ENCODE measurements at places on chromosomes 16 and 17. TPM values are rescaled to one million over a fixed set of nuclear protein-coding genes. Genes with fewer than 3 reads are reported as not detected.

RHBDL3 gene
- total RNA-seq: 2.0 TPM

GAN gene
- total RNA-seq: 4.5 TPM

KRT33B gene
- not detected for total RNA-seq

TEKT5 gene
- total RNA-seq: not detected

ZNF469 gene
- 16.1 TPM for total RNA-seq

ZNF668 gene
- 7.1 TPM for total RNA-seq

CRYM gene
- total RNA-seq: not detected

KRTAP4-3 gene
- total RNA-seq: not detected

SPIRE2 gene
- 7.1 TPM for total RNA-seq

LRRC46 gene
- total RNA-seq: 0.35 TPM

NOTUM gene
- 0.20 TPM for total RNA-seq

HCRT gene
- not detected for total RNA-seq

NRN1L gene
- total RNA-seq: 2.7 TPM

GP1BA gene
- not detected for total RNA-seq

DNA sequence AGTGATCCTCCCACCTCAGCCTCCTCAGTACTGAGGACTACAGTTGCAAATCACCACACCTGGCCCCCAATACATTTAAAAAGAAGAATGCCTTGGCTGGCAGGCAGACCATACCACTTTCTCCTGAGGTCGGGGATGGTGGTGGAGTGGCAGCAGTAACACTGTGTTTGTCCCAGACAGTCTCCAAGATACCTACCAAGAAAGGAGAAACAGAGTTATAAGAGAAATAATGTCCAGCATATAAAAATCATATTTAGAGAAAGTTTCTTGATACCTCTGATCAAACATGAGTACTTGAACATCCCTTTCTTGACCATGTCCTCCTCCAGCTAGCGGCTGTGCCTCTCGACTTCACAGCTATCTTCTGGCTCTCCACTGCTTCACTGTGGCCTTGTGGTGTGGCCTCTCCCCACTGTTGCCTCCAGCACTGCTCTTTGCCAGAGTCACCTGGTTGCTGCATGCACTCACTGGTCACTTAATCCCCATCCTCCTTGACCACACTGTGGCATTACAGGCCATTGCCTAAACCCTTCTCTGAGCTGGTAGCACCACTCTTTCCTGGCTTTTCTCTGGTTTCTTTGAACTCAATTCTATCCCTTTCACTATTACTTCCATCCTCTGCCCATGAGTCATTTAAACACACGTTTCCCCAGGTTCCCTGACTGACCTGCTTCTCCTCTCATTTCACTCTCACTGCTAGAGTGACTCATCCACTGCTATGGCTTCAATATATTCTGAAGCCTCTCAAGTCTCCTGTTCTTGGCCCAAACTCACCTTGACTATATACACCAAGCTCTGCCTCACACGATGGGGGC, 45.2 kb downstream of the XPO6 start:
- H3K27ac ChIP-seq: no peak overlapping the region
- no peaks in the 10 kb centered on the region for H3K27me3 ChIP-seq
- peaks cover 5% of the 10 kb centered on the region for H3K4me1 ChIP-seq
- DNase-seq: no peak

DNA sequence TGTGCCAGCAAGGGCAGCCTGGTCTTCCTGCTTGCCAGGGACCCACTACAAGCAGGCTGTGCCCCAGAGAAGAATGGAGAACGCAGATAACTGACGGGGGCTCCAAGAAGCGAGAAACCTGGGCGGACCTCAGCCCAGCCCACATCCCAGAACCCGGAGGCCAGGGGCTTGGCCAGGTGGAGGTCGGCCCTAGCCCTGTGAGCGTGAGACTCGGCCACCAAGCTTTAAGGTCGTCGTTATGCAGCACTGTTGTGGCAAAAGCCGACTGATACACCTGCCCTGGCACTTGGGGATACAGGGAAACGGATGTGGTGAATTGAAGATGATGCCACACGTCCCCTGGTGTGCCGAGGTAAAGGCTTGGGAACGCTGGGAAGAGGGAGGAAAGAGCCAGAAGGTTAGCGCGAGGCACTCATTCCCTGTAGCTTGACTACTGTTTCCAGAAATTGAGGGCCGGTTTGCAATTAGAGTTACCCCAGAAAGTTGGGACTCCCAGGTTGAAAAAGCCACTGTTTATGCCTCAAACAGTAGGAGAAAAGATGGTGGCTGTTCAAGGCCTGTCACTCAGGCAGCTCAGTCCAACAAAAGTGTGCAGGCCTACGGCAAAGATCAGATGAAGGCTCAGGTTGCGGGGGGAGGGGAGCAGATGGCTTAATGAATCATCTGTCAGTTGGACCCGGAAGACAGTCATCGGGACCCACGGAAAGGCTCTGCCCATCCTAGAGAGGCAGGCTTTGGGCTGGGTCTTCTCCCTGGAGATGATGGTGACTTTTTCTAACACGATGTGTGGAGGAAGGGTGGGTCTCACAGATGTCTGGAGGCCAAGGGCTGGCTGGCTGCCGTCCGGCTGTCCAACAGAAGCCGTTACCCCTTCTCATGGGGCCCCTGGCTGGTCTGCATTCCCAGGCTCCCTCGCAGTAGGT, 45.6 kb upstream of the BAHCC1 start:
- DNase-seq: no peak
- no peaks in the 10 kb centered on the region for H3K27me3 ChIP-seq

DNA sequence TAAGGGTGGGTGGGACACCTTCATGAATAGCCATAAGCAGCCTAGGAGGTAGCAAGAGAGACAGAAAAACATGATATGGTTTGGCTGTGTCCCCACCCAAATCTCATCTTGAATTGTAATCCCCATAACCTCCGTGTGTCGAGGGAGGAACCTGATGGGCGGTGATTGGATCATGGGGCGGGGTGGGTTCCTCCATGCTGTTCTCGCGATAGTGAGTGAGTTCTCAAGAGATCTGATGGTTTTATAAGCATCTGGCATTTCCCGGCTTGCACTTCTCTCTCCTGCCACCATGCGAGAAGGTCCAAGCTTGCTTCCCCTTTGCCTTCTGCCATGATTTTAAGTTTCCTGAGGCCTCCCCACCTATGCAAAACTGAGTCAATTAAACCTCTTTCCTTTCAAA, 259.1 kb upstream of the ERCC4 start:
- H3K27me3 ChIP-seq: no peaks in the 10 kb centered on the region
- no peaks in the 10 kb centered on the region for H3K36me3 ChIP-seq
- no peak overlapping the region for H3K27ac ChIP-seq
- no peaks in the 10 kb centered on the region for H3K4me1 ChIP-seq
- no peak for DNase-seq
- H3K4me3 ChIP-seq: no peak overlapping the region

- no peaks in the 10 kb centered on the region for H3K4me1 ChIP-seq
- no peak overlapping the region for H3K27ac ChIP-seq
- H3K4me3 ChIP-seq: no peak overlapping the region
These were observed 29.6 kb downstream of the CLUAP1 start for GRCh38 chr16:3530371-3530914.

DNA sequence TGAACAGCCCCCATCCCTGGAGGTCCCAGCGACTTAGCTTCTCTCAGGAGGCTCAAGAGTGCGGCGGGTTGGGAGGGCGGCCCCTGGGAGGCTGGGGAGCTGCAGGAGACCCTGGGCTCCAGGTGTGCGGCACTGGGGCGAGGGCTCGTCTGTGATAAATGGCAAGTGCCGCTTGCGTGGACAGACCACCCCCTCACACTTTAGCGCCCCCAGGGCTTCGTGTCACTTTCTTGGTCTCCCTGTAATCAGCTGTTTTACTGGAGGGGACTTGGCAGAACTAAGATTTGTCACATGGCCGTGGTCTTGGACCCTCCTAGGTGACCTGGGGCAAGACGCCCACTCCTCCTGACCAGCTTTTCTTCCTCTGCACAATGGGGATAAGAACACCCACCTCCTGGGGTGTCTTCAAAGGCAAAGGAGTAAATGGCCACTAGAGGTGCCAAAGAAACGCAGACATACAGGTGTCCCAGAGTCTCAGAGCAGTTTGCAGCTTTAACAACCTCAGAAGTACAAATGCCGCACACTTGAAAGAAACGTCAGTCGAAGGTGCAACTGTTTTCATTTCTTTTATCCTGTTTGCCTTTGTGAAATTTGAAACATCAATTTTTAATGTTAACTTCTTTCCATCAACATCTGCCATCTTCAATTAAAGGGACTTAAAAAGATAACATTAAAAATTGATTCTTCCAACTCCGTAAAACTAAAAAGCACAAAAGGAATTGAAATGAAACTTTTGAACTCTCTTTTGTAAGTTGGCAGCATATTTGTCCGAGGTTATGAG, 946 bp downstream of the OSGIN1 start:
- H3K4me3 ChIP-seq: peak overlapping the region; percentile 61
- H3K27me3 ChIP-seq: no peaks in the 10 kb centered on the region
- peak overlapping the region; percentile 86 for H3K27ac ChIP-seq
- H3K36me3 ChIP-seq: no peaks in the 10 kb centered on the region

DNA sequence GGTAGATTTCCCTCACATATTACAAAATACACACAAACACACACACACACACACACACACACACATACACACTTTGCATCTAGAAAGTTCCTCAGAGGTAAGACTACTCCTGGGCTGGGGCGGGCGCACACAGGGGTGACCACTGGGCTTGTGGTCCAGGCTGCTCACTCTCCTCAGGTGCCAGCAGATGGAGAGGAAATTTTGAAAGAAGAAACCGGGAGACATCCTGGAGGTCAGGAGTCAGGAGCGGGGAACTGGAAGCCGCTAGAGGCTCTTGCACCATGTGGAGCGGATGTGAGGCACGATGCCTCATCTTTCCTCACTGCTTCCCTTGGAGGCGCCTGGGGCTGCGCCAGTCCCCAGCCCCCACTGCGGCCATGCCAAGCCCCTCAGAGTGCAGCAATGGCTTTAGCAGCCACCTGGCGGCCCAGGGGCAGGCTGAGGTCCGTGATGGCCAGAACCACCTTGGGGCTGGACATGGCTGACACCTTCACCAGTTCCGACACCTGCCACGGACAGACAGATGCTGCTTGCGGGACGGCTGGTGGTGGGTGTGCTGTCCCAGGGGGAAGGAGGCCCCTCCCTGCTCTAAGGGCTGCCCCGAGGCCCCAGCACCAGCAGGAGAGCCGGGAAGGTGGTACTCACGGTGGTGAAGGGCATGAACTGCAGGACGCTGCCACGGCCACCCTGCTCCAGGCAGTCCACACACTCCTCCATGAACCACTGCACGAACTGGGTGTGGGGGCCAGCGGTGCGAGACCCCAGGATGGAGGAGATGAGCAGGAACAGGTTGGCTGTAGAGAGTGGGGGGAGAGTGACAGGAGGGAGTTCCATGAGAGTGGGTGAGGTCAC, 4.1 kb downstream of the CSF3 start:
- peaks cover 23% of the 10 kb centered on the region for H3K4me1 ChIP-seq
- H3K27ac ChIP-seq: peak overlapping the region; percentile 51
- H3K27me3 ChIP-seq: no peaks in the 10 kb centered on the region

- DNase-seq: peak; percentile 89
- no peaks in the 10 kb centered on the region for H3K36me3 ChIP-seq
- H3K4me1 ChIP-seq: peaks cover 4% of the 10 kb centered on the region
- peak overlapping the region; percentile 35 for H3K27ac ChIP-seq
- no peak overlapping the region for H3K4me3 ChIP-seq
These were observed 45.0 kb downstream of the B9D1 start for GRCh38 chr17:19317359-19318095.

- H3K4me3 ChIP-seq: no peak overlapping the region
- H3K36me3 ChIP-seq: no peaks in the 10 kb centered on the region
These were observed 56.9 kb downstream of the WIPI1 start for GRCh38 chr17:68400404-68400735.

- H3K4me3 ChIP-seq: no peak overlapping the region
- no peak overlapping the region for H3K27ac ChIP-seq
- no peaks in the 10 kb centered on the region for H3K36me3 ChIP-seq
- H3K4me1 ChIP-seq: no peaks in the 10 kb centered on the region
These were observed 9.0 kb downstream of the DECR2 start for GRCh38 chr16:410516-411178.

GRCh38 chr16:2970563-2970962, 1.4 kb downstream of the PAQR4 start:
- no peak overlapping the region for H3K4me3 ChIP-seq
- peaks cover 6% of the 10 kb centered on the region for H3K27me3 ChIP-seq
- peaks cover 8% of the 10 kb centered on the region for H3K4me1 ChIP-seq
- no peak overlapping the region for H3K27ac ChIP-seq

GRCh38 chr16:35506018-35506897, 2046.8 kb downstream of the TP53TG3F start:
- H3K27me3 ChIP-seq: no peaks in the 10 kb centered on the region
- H3K27ac ChIP-seq: no peak overlapping the region
- H3K4me1 ChIP-seq: no peaks in the 10 kb centered on the region
- DNase-seq: no peak
- no peak overlapping the region for H3K4me3 ChIP-seq
- no peaks in the 10 kb centered on the region for H3K36me3 ChIP-seq

DNA sequence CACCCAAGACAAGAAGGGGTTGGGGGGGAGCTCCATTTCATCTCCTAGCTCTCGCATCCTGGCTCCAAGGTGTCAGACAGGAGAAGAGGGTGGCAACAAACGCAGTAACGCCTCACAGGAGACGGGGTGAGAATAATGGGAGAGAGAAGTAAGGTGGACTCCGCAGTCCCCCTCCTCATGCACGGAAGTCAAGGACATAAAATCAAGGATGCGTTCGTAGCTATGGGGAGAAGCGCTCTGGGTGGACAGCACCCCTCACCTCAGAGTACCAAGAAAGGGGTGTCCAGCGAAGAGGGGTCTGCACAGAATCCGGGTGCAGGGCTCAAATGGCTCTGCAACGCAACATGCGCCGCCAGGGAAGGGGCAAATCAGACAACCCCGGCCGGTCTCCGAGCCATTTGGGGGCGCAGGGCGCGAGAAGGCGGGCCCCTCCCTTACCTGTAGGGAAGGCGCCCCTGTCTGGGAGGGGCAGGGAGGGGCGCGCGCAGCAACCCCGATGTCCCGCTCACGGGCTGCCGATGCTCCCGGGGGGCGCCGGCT, 555 bp downstream of the HDAC5 start:
- H3K36me3 ChIP-seq: no peaks in the 10 kb centered on the region
- H3K27ac ChIP-seq: peak overlapping the region; percentile 93
- peak overlapping the region; percentile 82 for H3K4me3 ChIP-seq

- peak; percentile 73 for DNase-seq
- H3K27ac ChIP-seq: no peak overlapping the region
- no peaks in the 10 kb centered on the region for H3K27me3 ChIP-seq
These were observed 54.7 kb upstream of the CDH11 start for GRCh38 chr16:65176603-65177002.

DNA sequence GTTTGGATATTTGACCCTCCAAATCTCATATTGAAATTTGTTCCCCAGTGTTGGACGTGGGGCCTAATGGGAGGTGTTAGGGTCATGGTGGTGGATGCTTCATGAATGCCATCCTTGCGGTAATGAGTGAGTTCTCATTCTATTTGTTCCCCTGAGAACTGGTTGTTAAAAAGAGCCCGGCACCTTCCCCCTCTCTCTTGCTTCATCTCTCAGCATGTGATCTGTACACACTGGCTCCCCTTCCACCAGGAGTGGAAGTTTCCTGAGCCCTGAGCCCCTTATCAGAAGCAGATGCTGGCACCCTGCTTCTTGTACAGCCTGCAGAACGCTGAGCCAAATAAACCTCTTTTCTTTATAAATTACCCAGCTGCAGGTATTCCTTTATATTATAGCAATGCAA, 25.6 kb downstream of the PIK3R6 start:
- H3K27ac ChIP-seq: no peak overlapping the region
- no peaks in the 10 kb centered on the region for H3K27me3 ChIP-seq
- no peaks in the 10 kb centered on the region for H3K4me1 ChIP-seq
- H3K4me3 ChIP-seq: no peak overlapping the region
- no peaks in the 10 kb centered on the region for H3K36me3 ChIP-seq

- no peaks in the 10 kb centered on the region for H3K36me3 ChIP-seq
- peak; percentile 81 for DNase-seq
- no peaks in the 10 kb centered on the region for H3K27me3 ChIP-seq
- H3K4me3 ChIP-seq: peak overlapping the region; percentile 88
These were observed 1.6 kb downstream of the PITPNC1 start for GRCh38 chr17:67378454-67379250.
